ENCODE measurements at places on chromosomes 2 and 18. TPM values are rescaled to one million over a fixed set of nuclear protein-coding genes. Genes with fewer than 3 reads are reported as not detected.

The MYO5B gene
- 31.6 TPM for total RNA-seq

The PRSS56 gene
- not detected for total RNA-seq

The GPBAR1 gene
- total RNA-seq, result 2.6 TPM

GRCh38 chr18:67511840-67512239 is 4.7 kb downstream of the DSEL start:
- no peak overlapping the region for H3K27ac ChIP-seq
- no peaks in the 10 kb centered on the region for H3K4me1 ChIP-seq
- H3K4me3 ChIP-seq, result no peak overlapping the region
- no peak for DNase-seq
- no peaks in the 10 kb centered on the region for H3K36me3 ChIP-seq
- H3K27me3 ChIP-seq, result no peaks in the 10 kb centered on the region

DNA sequence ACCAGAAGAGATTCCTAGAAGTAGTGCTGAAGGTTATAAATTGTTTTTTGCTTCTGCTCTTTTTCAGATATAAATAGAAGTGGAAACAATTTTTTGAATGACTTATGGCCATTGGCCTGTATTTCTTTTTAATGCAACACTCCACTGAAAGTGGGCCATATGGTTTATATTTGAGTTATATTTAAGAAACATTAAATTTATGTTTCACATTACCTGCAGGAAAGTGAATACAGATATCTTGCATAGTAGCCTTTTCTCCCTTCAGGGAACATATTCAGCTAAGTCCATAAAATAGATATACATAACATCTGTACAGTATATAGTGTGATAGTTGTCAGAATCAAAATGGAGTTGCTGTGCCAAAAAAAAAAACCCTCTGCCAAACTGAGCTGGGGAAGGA is 53.1 kb upstream of the EFEMP1 start:
- H3K27ac ChIP-seq, result no peak overlapping the region
- no peaks in the 10 kb centered on the region for H3K36me3 ChIP-seq
- DNase-seq, result no peak
- H3K4me3 ChIP-seq, result no peak overlapping the region
- no peaks in the 10 kb centered on the region for H3K27me3 ChIP-seq
